ENCODE measurements at places on chromosomes 16 and 17.

DNA sequence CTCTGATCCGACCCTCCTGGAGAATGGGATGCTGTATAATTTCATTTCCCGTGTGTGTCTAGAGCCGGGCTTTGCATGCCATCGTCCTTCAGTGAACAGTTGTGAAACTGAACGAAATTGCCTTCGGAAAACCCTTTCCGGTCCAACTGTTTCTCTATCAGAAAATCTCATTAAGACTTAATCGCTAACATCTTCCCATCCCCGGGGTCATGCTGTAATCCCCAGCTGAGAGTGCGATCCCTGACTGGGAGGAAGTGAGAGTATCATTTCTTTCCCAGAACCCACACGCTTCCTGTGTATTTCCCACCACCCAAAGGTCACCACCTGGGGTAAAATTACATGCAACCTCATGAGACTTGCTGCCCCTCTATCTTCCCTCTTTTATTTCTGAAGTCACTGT lies 75.6 kb upstream of the RBFOX1 start:
- DNase-seq = no peak

GRCh38 chr17:28252436-28252835 lies 66.6 kb upstream of the TMEM97 start:
- DNase-seq = no peak

GRCh38 chr16:46862555-46863447 lies 21.4 kb upstream of the GPT2 start:
- DNase-seq = no peak

- DNase-seq = no peak
Observed at GRCh38 chr16:53849994-53850393, 146.0 kb downstream of the FTO start.

- no peak for DNase-seq
Observed at GRCh38 chr16:66942981-66943380, 7.7 kb downstream of the CES2 start.

DNA sequence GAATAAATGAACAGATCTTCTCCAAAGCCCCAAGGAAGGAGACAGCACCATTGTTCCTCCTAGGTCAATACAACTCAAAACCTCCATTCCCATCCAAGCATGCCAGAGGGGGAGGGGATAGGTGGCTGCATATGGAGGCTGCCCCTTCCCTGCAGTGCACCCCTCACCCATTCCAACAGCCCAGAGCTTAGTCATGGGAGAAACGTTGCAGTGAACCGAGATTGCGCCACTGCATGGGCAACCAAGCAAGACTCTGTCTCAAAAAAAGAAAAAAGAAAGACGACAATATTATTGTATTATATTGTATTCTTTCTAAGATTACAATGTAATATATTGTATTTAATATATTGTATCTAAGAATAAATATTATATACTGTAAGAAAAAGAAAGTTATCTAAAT lies 36.4 kb upstream of the CD300E start:
- no peak for DNase-seq

- no peak for DNase-seq
Observed at GRCh38 chr16:11165349-11165748, 90.7 kb downstream of the SOCS1 start.

GRCh38 chr16:70438585-70438968 lies 323 bp downstream of the ST3GAL2 start:
- peak; percentile 42 for DNase-seq

DNA sequence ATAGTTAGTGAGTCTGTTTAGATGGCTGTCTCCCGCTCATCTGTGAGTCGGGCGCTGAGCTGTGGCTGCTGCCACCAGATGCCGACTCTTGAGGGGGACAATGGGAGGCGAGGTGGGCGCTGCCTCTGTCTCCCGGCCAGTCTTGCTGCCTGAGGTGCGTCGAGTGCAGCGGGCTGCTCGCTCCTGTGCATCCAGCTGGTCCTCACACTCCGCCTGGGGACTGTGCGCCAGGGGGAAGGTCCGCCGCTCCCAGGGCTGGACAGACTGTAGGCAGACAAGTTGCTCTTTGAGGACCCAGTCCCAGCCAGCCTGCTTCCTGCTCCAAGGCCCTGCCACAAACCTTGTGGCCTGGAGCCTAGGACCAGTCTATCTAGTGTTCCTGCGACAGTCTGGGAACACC lies 32.4 kb downstream of the STH start:
- no peak for DNase-seq

- DNase-seq = peak; percentile 83
Observed at GRCh38 chr17:66567234-66568170, 265.1 kb downstream of the PRKCA start.

DNA sequence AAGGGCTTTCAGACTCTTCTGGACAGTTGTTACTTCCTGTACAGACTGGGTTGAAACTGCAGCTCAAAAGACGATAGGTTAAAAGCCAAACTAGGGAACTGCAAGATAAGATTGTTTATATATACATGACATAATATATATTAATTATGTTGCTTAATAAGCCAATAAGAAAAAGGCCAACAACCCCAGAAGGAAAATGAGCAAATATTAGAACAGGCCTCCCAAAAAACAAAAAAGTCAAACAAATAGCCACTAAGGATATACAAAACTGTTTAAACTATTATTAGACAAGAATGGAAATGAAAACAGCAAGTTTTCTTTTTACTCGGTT lies 495 bp upstream of the CMTR2 start:
- no peak for DNase-seq

DNA sequence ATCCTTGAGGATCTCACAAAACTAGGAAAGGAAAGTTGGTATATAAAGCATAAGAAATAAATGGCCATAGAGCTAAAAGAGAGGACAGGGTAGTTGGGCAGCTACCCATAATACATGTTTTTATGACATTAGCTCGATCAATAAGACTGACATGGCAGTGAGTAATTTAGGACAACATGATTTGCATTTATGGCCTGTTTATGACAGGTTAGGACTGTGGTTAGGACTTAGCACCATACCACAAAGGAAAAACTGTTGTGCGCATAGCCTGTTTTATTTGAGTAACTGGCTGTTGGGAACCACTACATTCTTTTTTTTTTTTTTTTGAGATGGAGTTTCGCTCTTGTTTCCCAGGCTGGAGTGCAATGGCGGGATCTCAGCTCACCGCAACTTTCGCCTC lies 18.0 kb upstream of the TRIM37 start:
- DNase-seq = no peak

DNA sequence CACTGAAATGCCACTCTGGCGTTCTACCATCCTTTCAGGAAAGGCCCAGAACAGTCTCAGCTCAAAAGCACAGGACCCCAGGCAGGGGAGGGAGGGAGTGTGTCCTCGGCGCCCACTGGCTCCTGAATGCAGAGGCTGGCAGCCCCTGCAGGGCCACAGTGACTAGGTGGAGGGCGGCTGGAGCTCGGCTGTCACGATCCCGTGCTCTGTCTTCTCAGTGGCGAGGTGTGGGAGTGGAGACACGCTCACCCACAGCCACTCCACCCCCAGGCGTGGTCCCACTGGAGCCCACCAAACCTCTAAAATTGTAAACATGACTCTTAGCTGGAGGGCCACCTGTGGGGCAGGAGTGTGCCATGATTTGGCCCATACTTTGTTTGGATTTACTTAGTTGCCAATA lies 16.4 kb upstream of the FASN start:
- no peak for DNase-seq

GRCh38 chr16:62253966-62254365 lies 217.7 kb upstream of the CDH8 start:
- DNase-seq = no peak

GRCh38 chr16:64705443-64705842 lies 416.4 kb downstream of the CDH11 start:
- no peak for DNase-seq

DNA sequence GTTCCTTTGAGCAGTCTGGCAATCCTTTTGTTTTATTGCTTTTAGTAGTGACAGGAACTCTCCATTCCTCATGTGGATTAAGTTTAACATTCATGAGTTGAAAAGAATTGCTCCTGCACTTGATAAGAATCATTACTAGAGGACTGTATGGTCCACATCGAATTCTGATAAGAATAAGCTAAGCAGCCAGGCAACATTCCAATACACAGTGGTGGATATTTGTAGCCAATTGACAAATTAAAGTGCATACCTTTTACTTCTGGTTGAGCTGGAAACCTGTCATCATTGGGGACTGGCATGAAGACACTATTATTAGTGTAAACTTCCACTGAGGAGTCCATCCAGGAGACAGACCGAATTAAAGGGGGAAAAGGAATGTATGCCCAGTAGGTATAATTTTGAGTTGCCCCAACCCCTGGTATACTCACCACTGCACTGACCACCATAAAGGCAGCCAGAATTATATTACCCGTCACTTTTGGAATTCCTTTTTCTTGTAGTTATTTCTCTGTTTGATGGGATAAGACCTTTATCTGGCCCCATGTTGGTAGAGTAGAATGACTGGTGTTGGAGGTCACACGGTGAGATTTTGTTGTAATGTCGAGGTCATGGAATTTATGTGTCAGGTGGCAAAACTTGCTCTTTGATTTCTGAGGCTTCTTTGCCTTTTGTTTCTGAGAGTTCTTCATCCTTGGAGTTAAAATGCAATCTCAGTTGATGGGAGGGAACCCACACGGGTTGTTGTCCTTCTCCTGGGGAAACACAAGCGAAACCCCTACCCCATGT lies 72.1 kb upstream of the ARL4D start:
- DNase-seq = no peak

DNA sequence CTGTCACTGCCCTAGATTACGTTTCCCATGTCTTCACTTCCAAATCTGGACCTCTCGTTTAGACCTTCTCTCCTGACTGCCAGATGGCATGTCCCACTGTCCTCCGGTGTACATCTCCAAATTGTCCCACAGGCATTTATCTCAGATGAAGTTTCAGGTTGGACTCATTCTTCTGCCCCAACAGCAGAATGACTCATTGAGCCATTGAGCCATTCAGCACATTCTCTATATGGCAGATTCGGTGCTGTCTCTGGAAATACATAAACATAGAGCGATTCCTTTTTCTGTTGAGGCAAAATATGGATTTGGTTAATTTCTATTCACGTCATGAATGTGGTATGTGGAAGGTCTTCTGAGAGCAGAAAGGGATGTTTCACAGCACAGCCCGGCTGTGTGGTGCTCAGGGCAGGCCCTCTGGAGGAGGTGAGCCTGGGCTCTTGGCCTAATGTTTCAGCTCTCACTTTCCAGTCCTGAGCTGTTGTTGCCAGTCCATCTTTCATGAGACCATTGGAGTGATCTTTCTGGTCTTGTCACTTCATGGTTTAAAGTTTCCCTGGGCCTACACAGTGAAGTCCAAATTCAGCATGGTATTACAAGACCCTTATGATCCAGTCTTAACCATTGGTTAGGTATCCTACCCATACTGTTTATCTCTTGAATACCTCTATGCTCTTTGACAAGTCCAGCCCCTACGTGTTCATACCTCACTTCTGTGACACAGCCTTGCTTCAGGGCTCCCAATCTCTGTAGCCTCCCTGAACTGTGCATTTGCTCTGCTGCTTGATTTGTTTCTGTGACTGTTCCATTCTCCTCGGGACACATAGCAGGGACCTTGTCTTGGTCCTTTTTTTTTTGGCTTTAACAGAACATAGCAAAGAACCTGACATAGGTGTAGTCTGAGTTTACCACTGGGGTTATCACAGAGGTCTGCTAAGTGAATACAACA lies 15.9 kb downstream of the HAPSTR1 start:
- no peak for DNase-seq

GRCh38 chr17:9177212-9177611 lies 155.9 kb downstream of the NTN1 start:
- no peak for DNase-seq

GRCh38 chr17:4003131-4003500 lies 38.9 kb upstream of the ATP2A3 start:
- no peak for DNase-seq

Measured in stimulated activated CD4-positive, alpha-beta T cell treated with anti-CD3 and anti-CD28 coated beads, Interleukin-15, amount 100 ng/mL, for 24 hours (primary cell).